IMR-90 (cell line): ENCODE measurements at places on chromosomes 16 and 17. TPM values are rescaled to one million over a fixed set of nuclear protein-coding genes. Genes with fewer than 3 reads are reported as not detected.

DNA sequence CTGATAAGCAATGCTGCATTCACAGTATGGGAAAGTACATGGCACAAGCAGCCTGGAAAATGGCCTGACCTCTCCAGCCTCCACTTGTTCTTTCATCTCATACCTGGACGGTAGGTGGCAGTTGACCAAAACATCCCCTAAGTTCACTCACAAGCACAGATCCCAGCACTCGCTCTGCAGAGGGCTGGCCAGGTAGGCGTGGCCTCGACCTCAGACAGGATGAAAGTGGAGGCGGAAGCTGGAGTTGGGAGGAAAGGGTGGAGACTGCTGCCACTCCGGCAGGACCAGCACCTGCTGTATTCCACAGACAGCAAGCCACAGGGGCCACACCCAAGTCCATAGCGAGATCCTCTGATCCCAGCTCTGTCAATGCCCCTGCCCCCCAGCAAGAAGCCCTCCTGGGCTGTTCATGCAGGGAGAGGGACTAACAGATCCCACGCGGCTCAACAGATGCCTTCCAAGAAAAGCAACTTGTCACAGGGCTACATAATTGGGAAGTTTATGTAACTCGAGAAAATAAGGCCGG, 31.3 kb downstream of the ZCCHC14 start:
- DNase-seq: no peak
- no peaks in the 10 kb centered on the region for H3K27me3 ChIP-seq
- no peak overlapping the region for H3K4me3 ChIP-seq
- peaks cover 33% of the 10 kb centered on the region for H3K4me1 ChIP-seq

DNA sequence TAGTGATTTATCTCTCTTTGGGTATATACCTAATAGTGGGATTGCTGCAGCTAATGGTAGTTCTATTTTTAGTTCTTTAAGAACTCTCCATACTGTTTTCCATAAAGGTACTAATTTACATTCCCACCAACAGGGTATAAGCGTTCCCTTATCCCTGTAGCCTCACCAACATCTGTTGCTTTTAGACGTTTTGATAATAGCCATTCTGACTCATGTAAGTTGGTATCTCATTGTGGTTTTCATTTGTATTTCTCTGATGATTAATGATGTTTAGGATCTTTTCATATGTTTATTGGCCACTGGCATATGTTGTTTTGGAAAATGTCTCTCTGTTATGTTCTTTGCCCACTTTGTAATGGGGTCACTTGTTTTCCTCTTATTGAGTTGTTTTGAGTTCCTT, 88.5 kb upstream of the ZNF267 start:
- no peaks in the 10 kb centered on the region for H3K4me1 ChIP-seq
- H3K27me3 ChIP-seq: no peaks in the 10 kb centered on the region
- DNase-seq: no peak
- no peaks in the 10 kb centered on the region for H3K36me3 ChIP-seq

DNA sequence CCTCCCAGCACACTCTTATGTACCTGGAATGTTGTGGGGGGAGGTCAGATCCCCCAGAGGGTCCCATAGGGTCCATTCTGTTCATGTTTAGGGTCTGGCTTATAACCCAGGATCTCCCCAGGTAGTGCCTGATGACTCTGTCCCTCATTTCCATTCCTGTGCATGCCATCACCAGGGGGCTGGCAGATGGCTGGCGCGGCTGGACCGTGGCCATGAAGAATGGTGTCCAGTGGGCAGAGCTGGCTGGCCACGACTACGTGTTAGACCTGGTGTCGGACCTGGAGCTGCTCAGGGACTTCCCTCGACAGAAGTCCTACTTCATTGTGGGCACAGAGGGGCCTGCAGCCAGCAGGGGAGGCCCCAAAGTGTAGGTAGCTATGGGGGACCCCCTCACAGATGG, 35.0 kb upstream of the ALKBH5 start:
- peaks cover 1% of the 10 kb centered on the region; the same call in 1 of the 2 replicates for H3K4me1 ChIP-seq
- no peaks in the 10 kb centered on the region for H3K36me3 ChIP-seq
- H3K4me3 ChIP-seq: no peak overlapping the region
- H3K27ac ChIP-seq: no peak overlapping the region

DNA sequence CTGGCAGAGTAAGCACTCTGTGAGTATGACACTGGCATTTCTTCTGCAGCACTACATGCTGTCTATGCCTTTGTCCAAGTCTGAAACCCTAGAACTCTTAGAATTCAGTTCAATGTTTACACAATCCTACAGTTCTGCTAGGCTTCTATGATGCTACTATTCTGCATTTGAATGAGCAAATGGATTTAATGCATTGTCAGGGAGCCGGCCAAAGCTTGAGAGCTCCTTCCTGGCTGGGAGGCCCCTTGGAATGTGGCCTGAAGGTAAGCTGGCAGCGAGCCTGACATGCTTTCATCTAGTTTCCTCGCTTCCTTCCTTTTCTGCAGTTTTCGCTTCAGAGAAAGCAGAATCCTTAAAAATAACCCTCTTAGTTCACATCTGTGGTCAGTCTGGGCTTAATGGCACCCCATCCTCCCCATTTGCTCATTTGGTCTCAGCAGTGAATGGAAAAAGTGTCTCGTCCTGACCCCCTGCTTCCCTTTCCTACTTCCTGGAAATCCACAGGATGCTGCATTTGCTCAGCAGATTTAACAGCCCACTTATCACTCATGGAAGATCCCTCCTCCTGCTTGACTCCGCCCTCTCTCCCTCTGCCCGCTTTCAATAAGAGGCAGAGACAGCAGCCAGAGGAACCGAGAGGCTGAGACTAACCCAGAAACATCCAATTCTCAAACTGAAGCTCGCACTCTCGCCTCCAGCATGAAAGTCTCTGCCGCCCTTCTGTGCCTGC, at the start of gene CCL2:
TSS of gene CCL2 (plus strand) at position 635 of the 730 bp plus-strand sequence. CDS start at position 700, 65 bp downstream.
- H3K4me3 ChIP-seq: peak within 1 kb of the TSS; percentile 47
- H3K27ac ChIP-seq: peak within 1 kb of the TSS; percentile 89
- H3K27me3 ChIP-seq: no peaks in the 10 kb centered on the region
- peaks cover 3% of the 10 kb centered on the region; the same call in 1 of the 2 replicates for H3K36me3 ChIP-seq

GRCh38 chr17:16905593-16906191, 66.2 kb downstream of the TNFRSF13B start:
- peaks cover 3% of the 10 kb centered on the region; the same call in 1 of the 2 replicates for H3K4me1 ChIP-seq
- H3K36me3 ChIP-seq: no peaks in the 10 kb centered on the region
- peak; percentile 83 for DNase-seq
- peaks cover 32% of the 10 kb centered on the region for H3K27me3 ChIP-seq

GRCh38 chr17:63262751-63263476, 183.2 kb downstream of the CYB561 start:
- H3K27me3 ChIP-seq: no peaks in the 10 kb centered on the region
- peaks cover 2% of the 10 kb centered on the region; the same call in 1 of the 2 replicates for H3K4me1 ChIP-seq
- no peak overlapping the region for H3K27ac ChIP-seq

- no peaks in the 10 kb centered on the region for H3K4me1 ChIP-seq
- peaks cover 2% of the 10 kb centered on the region; the same call in 1 of the 2 replicates for H3K27me3 ChIP-seq
- no peaks in the 10 kb centered on the region for H3K36me3 ChIP-seq
- no peak overlapping the region for H3K4me3 ChIP-seq
- H3K27ac ChIP-seq: no peak overlapping the region
Observed at GRCh38 chr16:68676113-68676860, 31.2 kb downstream of the CDH3 start.

- H3K27me3 ChIP-seq: no peaks in the 10 kb centered on the region
- peak overlapping the region; percentile 66; the same call in 1 of the 2 replicates for H3K27ac ChIP-seq
- H3K36me3 ChIP-seq: peaks cover 3% of the 10 kb centered on the region
- DNase-seq: no peak
- H3K4me3 ChIP-seq: peak overlapping the region; percentile 79
- H3K4me1 ChIP-seq: no peaks in the 10 kb centered on the region
Observed at GRCh38 chr17:5467416-5467815, 1.4 kb downstream of the DHX33 start.

Gene RNF222
- not detected in 2 replicates for total RNA-seq
